Hematopoietic multipotent progenitor cell treated with erythropoietin and hydrocortisone succinate and interleukin-3 and kit ligand, for 8 days (in vitro differentiated cells): ENCODE measurements at places on chromosomes 2 and 18.

GRCh38 chr18:28003451-28003850 is 173.5 kb downstream of the CDH2 start:
- DNase-seq = no peak

GRCh38 chr2:26000561-26001082 is 18.3 kb upstream of the KIF3C start:
- no peak for DNase-seq

DNA sequence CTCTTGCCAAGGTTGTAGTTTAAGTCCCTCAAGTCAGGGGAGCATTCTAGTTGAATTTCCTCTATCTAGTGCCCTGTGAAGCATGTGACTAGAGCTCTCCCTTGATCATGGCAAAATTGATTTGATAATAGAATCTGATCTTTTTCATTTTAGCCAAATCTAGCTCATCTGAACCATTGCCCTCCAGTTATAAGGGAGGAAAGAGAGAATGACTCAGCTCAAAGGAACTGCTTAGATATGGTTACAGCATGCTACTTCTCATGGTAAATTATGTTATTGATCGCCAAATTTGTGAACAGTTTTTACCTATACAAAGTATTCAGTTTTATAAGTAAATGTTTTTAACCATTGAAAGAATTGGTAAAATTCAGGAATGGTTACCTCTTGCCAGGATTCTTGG is 100.8 kb downstream of the GPR39 start:
- no peak for DNase-seq

DNA sequence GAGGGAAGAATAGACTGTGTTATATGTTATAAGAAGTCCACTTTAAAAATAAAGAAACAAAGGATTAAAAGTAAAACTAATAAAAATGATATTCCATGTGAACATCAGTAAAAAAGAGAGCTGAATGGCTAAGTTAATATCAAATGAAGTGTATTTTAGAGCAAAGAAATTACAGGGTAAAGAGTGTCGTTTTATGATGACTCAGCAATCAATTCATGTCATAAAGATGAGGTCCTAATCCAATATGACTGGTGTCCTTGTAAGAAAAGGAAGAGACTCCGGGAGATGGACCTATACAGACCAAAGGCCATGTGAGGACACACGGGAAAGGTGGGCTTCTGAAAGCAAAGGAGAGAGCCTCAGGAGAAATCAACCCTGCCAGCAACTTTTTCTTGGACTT is 615.5 kb upstream of the KLHL29 start:
- DNase-seq = no peak

DNA sequence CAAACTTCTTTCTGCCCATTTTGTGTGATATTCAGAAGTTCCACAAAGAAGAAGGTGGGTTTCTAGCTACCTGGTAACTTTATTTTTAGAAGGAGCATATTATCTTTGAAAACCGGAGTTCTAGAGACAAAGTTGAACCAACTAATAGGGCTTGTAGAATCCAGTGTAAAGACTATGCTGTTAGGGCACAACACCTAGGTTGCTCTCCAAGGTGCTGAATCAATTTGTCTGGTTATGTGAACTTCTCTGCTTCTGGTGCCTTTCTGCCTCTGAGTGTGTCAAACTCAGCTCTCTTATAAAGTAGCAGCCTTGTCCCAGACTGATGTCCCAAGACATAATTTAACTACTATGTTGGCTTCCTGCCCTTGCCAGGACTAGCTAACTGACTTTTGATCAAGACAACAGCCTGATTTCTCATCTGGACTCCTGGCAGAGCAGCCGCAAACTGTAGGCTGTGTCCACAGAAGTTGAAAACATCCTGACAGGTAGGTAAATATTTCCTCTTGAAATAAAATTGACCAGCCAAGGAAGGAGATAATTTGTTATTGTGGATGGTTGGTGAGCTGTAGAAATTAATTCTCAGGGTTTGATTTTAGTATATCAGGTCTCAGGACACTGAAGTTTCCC is 119.4 kb downstream of the CYRIA start:
- peak; percentile 67 for DNase-seq

DNA sequence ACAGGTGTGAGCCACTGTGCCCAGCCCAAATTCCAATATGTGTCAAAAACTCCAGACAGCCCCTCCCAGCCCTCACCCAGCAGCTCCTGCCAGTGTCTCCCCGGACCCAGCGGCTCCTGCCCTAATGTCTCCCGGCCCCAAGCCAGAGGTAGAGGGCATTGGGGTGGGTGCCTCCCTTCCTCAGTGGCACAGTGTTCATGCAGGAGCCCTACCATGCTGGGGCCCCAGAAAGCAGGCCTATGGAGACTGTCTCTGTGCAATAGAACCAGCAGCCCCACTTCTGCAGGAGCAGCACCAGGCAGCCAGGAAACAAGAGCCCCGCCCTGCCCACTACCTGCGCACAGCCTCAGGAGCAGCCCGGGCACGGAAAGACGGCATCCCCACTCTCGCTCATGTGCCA is 70.4 kb downstream of the EIPR1 start:
- no peak for DNase-seq

DNA sequence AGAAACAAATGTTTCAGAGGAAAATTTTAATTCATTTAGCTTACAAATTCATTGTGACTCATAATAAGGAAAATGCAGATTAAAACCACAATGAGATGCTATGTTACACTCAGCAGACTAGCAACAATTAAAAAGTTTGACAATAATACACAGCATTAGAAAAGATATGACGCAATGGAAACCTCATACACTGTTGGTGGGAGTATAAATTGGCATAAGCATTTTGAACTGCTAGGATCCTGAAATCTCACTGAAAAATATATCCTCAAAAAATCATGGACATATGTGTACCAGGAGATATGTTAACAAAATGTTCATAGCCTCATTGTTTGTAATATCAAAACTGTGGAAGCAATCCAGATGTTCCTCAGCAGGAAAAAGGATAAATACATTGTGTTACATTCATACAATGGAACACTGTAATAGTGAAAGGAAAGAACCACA is 13.7 kb downstream of the CALCRL start:
- no peak for DNase-seq

GRCh38 chr2:108945969-108946368 is 43.1 kb downstream of the EDAR start:
- no peak for DNase-seq
